Suppressor macrophage treated with lipopolysaccharide for 4 hours (primary cell): ENCODE measurements at places on chromosomes 3 and 15.

- DNase-seq: no peak
Measured at GRCh38 chr3:55868347-55868746, 381.2 kb upstream of the WNT5A start.

DNA sequence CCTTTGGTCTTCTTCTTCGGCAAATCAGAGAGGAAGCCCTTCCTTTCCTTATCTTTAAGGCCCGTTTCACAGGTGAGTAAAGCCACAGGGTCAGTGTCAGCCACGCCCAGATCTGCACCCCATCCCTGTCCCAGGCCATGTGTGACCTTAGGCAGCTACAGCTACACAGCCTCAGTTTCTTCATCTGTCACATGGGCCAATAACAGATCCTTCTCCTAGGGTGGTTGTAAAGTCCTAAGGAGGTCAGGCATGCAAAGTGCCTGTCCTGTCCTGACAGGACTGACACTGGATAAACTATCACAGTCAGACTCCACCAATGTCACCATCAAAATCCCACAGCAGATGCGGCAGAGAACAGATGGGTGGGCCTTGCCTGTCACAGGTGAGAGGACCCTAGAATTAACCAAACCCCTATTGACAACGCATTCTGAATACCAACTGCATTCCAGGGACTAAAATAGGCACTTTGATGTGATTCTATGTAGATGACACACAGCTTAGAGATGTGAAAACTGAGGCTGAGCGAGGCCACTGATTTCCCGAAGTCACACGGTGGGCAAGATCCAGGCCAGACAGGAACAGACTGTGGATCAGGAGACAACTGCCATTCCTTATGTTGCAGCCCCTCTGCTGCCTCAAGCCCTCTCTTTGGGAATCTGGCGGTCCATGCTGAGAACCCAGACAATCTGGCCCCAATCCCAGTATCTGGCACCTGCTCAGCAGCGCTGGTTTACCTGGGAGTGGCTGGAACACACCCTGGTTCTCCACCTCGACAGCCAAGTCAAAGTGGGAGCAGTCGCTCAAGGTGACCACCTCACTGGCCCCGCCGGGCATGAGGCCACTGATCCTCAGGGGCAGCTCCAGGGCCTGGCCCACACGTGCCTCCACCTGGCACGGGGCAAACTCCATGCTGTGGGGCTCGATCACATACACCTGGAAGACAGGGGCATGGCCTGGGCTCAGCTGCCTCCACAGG is 48.7 kb downstream of the NUP210 start:
- DNase-seq: no peak

GRCh38 chr3:18382760-18383369 is 42.3 kb downstream of the SATB1 start:
- DNase-seq: no peak

DNA sequence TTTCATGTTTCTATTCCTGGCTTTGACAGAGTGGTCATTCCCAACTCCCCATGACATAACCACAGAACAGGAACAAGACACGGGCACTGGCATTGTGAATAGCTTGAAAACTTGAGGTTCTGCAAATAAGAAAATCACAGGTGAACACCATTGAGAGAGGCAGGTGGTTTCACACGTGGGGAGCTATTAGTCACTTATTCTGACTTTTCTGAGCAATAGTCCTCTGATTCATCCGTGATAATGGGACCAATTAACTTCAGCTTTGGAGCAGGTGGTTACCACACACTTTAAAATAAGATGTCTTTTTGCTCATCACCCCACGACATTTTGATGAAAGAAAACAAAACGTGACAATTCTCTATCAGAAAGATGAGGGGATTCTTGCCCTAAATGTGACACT is 224.7 kb downstream of the KLF13 start:
- DNase-seq: no peak

DNA sequence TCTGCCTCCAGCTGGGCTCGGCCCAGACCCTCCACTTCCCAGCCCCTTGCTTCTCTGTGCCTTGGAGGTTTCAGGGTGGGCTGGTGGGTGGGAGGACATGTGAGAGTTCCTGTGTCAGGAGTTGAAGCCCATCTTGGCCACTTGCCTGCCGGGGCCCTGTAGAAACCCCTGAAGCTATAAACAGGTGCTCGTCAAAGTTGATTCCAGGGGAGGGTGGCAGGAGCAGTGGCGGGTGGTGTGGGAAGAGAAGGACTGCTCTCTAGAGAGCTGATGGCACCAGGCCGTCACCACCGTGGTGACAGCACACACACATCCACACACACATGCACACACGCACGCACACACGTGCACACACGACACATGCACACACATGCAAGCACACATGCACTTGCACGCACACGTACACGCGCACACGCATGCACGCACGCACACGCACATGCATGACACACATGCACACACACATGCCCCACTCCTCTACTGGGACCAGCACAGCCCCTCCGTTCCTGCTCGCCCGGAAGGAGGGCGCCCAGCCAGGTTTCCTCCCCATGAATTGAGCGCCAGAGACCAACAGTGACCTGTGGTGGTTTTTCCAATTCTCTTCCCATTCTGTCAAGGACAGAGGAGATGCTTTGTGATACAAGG is 56.3 kb upstream of the CGNL1 start:
- DNase-seq: no peak

DNA sequence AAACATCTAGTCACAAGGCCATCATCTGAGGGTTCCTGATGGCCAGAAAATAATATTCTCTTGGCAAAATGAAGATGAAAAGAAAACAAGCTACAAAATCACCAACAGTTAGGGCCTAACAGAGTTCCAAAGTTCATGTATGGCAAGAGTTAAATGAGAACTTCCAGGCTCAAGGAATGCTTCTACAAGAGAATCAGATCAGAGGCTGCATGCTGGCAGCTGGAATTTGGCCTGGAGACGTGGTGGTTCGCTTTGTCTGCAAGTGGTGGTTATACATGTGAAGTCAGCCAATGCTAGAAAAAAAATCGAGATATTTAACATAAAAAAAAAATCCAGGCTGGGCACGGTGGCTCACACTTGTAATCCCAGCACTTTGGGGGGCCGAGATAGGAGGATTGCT is 5.6 kb downstream of the SIAH2 start:
- DNase-seq: no peak

GRCh38 chr15:40952301-40952900 is 870 bp upstream of the CHAC1 start:
- DNase-seq: no peak

DNA sequence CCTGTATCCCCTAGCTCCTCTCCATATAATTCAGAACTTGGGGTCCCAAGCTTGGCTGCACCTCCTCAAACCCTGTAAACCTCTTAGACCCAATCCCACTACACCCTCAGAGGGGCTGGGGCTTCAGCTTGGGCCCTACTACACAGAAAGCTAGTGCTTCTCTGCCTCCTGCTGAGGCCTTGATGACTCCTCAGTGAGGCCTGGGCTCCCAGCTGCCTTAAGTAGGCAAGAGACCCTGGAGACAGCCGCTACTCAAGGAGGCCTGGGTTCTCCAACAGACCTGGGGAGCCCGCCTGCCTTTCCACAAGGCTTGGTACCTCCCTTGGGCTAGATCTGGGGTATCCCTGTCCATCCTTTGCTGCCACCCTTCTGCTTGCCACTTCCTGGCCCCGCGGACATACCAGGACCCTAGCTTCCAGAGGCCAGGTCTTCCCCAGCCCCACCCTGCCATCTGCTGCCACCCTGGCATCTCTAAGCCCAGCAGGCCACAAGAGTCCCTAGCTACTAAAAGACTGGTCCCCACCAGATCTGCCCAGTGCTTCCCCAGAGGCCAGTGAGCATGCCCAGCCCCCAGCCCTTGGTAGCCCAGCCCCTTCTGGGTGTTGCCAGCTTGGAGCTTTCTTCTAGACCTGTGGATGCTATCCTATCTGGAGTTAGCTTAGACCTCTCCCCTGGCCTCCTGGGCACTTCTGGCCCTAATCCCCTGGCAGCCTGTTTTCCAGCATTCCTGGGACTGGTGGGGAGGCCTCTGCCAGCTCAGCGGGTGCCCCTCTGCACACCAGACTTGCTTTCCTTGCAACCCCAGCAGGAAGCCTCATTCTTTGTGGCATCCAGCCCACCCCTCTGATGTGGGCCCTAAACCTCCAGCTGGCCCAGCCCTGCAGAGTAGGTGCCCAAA is 13.7 kb downstream of the C15orf39 start:
- DNase-seq: no peak

- DNase-seq: no peak
Measured at GRCh38 chr3:179624451-179624850, 19.9 kb downstream of the NDUFB5 start.

GRCh38 chr3:175422744-175423143 is 563.6 kb downstream of the NAALADL2 start:
- DNase-seq: no peak

DNA sequence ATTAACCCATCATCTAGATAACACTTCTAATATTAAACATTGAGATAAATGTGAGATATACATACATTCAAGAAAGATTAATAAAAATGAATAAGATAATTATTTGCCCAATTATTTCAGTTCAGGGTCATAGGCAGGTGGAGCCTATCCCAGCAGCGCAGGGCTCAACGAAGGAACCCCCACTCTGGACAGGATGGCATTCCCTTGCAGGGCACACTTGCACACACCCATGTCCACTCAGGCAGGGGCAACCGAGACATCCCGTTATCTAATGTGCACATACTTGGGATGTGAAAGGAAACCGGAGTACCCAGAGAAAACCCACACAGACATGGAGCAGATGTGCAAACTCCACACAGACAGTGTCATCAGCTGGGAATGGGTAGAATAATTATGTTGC is 175.4 kb upstream of the CMC1 start:
- no peak for DNase-seq

DNA sequence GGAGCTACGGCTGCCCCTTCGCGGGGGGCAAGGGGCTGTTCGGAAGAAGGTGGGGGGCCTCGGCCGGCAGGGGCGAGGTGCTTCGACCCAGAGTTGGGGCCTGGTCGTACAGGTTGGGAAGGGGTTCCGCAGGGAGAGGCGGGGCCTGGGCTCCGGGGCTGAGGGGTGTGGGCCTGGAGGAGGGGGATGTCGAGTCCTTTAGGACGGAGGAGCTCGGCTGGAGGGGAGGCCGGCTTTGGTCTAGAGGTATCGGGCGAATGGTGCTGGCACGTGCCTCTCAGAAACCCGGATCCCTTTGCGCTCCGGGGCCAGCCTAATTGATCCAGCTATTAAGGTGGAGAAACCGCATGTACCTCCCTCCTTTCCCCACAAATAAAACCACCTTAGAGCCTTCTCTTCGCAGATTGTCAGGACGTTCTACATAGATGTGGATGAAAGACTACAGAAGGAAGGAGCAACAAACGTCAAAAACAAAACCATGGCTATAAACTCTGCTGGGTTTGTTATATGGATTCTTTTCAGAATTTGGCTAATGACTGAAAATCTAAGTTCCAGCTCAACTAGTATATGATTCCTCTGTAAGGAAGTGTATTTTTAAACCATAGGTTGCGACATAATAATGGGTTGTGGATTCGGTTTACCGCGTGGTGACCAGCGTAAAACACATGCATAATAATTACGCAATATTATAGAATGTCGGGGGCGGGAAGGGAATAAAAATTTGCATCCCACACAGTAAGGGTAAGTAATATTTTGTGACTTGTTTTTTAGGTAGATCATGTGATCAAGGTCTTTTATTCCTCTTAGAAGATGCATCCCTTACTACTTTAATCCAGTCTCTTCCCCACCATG is 644 bp upstream of the NGLY1 start:
- DNase-seq: peak; percentile 87

DNA sequence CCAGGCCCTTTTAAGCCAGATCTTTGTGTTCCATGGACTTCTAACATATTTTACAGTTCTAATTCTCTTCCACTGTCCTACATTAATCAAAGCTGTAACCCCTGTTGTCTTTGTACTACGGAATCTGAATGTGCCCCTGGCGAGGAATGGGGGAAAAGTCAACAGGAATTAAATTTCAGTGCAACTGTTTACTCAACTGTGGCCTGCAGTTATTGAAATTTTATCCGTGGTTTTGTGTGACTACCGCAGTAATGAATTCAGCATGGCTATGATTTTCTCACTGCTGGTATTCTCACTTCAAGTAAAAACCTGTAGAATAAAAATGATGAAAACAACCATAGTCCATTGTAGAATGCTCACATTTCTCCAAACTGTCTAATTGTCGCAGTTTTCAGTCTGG is 388.0 kb downstream of the FOXP1 start:
- DNase-seq: no peak

DNA sequence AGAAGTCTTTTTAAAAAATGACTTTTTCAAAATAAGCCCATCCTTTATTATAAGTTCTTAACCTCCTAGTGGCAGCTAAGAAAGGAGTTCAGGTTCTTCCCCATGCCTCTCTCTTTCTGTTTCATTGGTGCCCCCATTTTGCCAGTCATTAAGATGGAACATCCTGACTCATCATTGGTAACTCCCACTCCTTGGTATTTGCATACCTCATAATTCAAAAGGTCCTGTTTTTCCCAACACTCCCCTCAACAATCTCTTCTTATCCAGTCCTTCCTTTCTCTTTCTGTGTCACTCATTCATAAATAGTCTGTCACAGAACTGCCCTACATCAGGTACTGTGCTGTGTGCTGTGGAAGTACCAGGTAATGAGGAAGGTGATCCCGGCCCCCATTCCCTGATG is 394.0 kb downstream of the FOXP1 start:
- peak; percentile 73 for DNase-seq

- no peak for DNase-seq
Measured at GRCh38 chr3:124268355-124268754, 276.4 kb upstream of the ROPN1 start.

GRCh38 chr15:78766041-78766440 is 45.2 kb downstream of the ADAMTS7 start:
- DNase-seq: no peak

DNA sequence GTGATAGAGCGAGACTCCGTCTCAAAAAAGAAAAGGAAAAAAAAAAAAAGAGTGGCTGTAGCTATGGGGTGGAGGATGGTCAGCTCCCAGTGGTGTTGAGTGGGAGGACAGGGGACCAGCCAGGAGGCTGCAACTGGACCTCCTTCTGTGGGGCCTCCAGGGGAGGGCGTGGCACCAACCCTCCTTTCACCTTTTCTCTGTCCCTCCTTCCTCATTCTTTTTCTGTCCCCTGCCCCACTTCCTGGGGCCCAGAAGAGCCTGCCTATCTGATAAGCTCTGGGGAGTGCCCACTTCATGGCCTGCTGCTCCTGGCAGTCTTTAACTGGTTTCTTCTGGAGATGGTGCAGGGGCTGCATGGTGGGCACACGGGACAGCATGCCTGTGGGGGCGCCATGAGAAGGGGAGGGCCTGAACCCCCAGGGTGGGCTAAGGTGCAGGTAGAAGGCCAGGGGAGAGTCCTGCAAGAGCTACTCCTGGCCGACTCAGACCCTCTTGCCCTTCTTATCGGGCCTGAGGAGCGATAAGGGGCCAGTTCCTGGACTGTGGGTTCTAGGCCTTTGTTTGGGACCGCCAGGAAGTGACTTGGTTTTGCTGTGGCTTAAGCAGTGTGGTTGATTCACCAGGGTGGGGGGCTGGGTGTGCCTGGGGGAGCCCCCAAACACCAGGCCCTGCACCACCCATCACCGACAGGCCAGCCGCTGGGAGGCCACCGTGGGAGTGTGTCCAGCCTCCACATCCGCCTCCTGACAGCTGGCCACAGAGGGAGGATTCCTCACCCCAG is 49.4 kb upstream of the FLNB start:
- DNase-seq: peak; percentile 73

DNA sequence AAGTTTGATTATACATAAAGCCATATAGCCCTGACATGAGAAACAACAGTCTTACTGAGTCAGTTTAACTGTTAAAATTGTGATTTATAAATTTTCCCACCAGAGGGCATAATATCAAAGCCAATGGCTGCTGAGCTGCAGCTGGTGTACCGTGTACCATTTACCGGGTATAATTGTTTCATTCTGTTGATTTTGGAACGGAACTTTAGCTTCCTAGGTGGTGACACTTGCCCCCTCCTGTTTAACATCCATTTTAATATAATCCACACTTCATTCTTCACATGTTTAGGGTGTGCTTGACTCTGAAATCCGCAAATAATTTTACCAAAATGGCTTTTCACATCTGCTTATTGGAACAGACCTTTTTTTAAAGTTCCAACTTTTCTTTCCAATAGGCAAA is 72.8 kb downstream of the SLC9A9 start:
- peak; percentile 73 for DNase-seq
